PC-3 (cell line): ENCODE measurements at places on chromosomes 7 and 10. TPM values are rescaled to one million over a fixed set of nuclear protein-coding genes. Genes with fewer than 3 reads are reported as not detected.

GRCh38 chr7:152762056-152762455 is 2.5 kb downstream of the ACTR3B start:
- H3K4me1 ChIP-seq: peaks cover 14% of the 10 kb centered on the region
- peak; percentile 40 for DNase-seq
- peak overlapping the region; percentile 90 for H3K27ac ChIP-seq

- H3K27me3 ChIP-seq: no peaks in the 10 kb centered on the region
- H3K4me3 ChIP-seq: no peak overlapping the region
- no peaks in the 10 kb centered on the region for H3K4me1 ChIP-seq
- no peaks in the 10 kb centered on the region for H3K36me3 ChIP-seq
- no peak overlapping the region for H3K27ac ChIP-seq
- DNase-seq: peak; percentile 8
Measured at GRCh38 chr10:110739811-110740271, 95.7 kb downstream of the RBM20 start.

- H3K4me1 ChIP-seq: no peaks in the 10 kb centered on the region
- no peak for DNase-seq
- H3K27me3 ChIP-seq: no peaks in the 10 kb centered on the region
- no peak overlapping the region for H3K27ac ChIP-seq
- H3K4me3 ChIP-seq: no peak overlapping the region
Measured at GRCh38 chr10:83089335-83089734, 1050.0 kb upstream of the GHITM start.

Gene LRWD1
- 41.8 and 69.5 TPM in 2 replicates for total RNA-seq

DNA sequence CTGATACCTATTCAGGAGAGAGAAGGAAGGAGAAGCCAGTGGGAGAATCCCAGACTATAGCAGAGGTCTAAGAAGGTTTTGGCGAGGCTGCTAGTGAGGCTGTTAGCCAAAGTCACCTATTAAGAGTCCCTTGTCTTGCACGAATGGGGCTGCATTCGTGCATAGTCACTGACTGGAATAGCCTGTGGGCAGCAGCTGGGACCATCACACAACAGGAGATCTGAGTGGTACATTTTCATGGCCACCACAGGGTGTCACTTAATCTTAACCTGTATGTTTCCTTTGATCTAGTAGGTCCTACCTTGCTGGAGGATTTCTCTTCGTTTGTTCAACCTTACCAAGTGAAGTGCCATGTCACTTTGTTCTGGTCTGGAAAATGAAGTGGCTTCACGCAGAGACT is 319.9 kb downstream of the BMPER start:
- no peaks in the 10 kb centered on the region for H3K4me1 ChIP-seq
- DNase-seq: no peak
- no peaks in the 10 kb centered on the region for H3K27me3 ChIP-seq
- no peaks in the 10 kb centered on the region for H3K36me3 ChIP-seq

DNA sequence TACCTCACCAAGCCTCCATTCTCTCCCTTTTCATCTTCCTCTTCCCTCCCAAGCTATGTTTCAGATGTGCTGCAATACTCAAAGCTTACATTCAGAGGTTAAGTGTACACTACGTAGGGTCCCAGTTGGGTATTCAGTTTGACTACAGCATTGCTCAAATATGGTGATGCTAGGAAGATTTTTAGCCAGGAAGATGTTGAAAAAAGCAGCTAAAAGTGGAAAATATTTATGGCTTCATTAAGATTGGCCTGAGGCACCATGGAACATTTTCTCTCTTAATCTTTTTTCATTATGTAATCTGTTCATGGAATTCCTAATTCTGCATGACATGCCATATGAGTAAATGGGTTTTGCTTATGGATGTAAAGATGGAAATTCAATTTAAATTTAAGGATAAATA is 72.0 kb upstream of the ABCB5 start:
- H3K4me1 ChIP-seq: peaks cover 9% of the 10 kb centered on the region; the same call in 1 of the 2 replicates
- no peak overlapping the region for H3K27ac ChIP-seq
- no peaks in the 10 kb centered on the region for H3K27me3 ChIP-seq
- no peaks in the 10 kb centered on the region for H3K36me3 ChIP-seq

- H3K27ac ChIP-seq: no peak overlapping the region
- H3K4me1 ChIP-seq: no peaks in the 10 kb centered on the region
- H3K36me3 ChIP-seq: no peaks in the 10 kb centered on the region; the same call in 1 of the 2 replicates
- DNase-seq: no peak
Measured at GRCh38 chr7:47351233-47352154, 230.4 kb downstream of the TNS3 start.

DNA sequence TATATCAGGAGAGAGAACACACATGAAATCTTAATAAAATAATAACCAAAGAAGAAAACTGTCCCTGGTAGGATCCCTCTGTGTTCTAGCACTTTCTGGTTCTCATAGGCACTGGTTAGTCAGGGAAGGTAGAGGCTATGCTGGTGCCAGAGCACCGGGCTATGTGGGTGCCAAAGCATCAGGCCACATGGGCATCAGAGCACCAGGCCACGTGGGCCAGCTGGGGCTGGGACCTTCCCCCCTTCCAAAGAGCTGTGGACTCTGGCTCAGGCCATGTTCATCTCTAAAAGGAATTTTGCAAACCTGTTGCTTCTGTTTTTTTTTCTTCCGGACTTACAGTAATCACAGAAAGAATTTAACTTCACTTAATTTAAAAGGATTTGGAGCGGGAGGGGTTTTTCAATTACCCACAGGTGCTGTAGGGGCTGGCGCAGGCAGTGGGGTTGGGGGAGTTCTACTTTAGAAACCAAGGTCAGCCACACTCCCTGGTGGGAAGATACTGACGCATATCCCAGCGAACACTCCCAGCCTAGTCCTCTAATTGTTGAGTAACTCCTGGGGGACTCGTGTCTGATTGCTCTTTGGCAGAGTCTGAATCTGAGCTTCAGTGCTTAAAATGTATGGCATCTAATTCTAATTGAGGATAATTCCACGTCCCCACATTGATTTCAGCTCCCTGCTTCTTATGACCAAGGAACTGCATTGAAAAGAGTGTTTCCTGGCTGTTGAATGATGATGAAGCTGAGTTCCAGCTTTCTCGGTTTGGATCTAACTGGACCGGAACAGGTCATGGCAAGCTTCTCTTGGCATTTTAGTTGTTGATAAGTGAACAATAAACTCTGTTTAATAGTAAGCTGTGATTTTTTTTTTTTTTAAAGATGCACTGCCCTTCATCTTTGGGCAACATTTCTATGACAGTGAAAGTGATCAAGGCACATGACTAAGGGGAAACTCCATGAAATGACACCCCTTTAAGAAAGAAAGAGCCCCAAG is 110.7 kb upstream of the FZD8 start:
- no peak overlapping the region for H3K4me3 ChIP-seq
- H3K4me1 ChIP-seq: no peaks in the 10 kb centered on the region
- H3K36me3 ChIP-seq: no peaks in the 10 kb centered on the region
- no peaks in the 10 kb centered on the region for H3K27me3 ChIP-seq
- no peak for DNase-seq
- no peak overlapping the region for H3K27ac ChIP-seq

GRCh38 chr10:117320050-117320665 is 55.1 kb downstream of the PDZD8 start:
- 0 out of 2 replicates have a peak, but pooled peaks cover 4% of the 10 kb centered on the region for H3K4me1 ChIP-seq
- no peaks in the 10 kb centered on the region for H3K36me3 ChIP-seq
- H3K27ac ChIP-seq: no peak overlapping the region
- DNase-seq: peak; percentile 42

Gene STEAP4
- 1.2 and 1.7 TPM in 2 replicates for total RNA-seq

- no peak for DNase-seq
- no peak overlapping the region for H3K27ac ChIP-seq
- H3K27me3 ChIP-seq: no peaks in the 10 kb centered on the region
Measured at GRCh38 chr10:60652628-60653027, 125.7 kb upstream of the CDK1 start.

DNA sequence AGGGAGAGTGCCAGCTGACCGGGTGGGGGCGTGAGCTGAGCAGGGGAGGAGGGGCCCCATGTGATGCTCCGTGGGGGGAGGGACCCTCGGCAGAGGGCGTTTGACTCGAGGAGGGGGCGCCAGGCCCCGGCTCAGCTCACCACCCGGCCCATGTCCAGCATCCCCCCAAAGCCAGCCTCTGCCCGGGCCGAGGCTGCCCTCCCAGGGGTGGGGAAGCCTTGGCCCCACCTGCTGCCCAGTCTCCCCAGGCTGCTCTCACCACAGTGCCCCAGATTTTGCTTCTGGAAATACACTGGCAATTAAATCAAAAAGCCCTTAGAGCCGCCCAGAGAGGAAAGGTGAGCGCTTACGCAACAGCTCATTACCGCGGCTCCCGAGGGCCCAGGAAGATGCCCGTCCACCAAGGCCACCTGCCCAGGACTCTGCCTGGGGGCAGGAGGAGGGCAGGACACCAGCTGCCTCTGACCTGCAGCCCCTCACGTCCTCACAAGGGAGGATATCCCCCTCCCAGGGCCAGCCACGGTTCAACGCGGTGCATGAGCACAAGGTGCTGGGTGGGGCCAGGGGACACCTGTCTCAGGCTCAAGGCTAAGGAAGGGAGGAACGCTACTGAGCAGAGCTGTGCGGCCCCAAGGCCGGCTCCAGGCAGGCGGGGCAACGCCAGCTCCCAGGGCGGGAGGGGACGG is 70.0 kb upstream of the INPP5A start:
- H3K4me3 ChIP-seq: no peak overlapping the region
- H3K27ac ChIP-seq: no peak overlapping the region
- H3K36me3 ChIP-seq: no peaks in the 10 kb centered on the region

Gene HUS1
- total RNA-seq: 15.3 and 23.2 TPM in 2 replicates

- peak overlapping the region; percentile 80 for H3K27ac ChIP-seq
- no peaks in the 10 kb centered on the region for H3K27me3 ChIP-seq
- H3K4me1 ChIP-seq: peaks cover 80% of the 10 kb centered on the region
- peak; percentile 71 for DNase-seq
Measured at GRCh38 chr10:52452600-52453493, 138.8 kb downstream of the DKK1 start.

DNA sequence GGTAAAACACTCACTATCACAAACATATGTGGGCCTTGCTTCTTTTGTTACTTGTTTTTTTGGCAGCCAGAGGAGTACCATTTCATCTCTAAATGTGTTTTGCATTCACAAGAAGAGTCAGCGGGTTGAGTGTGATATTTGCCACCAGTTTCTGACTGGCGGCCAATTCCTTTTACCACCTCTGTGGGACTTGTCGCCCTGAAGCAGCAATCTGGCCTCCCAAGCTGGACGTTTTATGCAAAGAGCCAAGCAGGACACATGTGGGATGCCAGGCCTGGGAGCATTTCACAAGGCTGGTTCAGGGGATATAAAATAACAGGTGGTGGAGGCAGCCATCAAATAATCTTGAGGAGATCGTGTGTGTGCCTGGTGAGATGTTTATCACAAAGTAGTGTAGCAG is 61.8 kb upstream of the TRIL start:
- no peak overlapping the region for H3K27ac ChIP-seq
- H3K4me1 ChIP-seq: no peaks in the 10 kb centered on the region
- no peaks in the 10 kb centered on the region for H3K27me3 ChIP-seq
- H3K36me3 ChIP-seq: no peaks in the 10 kb centered on the region; the same call in 1 of the 2 replicates
- no peak overlapping the region for H3K4me3 ChIP-seq

- H3K4me1 ChIP-seq: peaks cover 4% of the 10 kb centered on the region
- no peak overlapping the region for H3K27ac ChIP-seq
- no peak for DNase-seq
- no peaks in the 10 kb centered on the region for H3K36me3 ChIP-seq
- no peaks in the 10 kb centered on the region for H3K27me3 ChIP-seq
Measured at GRCh38 chr10:132641401-132641800, 103.8 kb downstream of the INPP5A start.

Gene PDE6C
- not detected in 2 replicates for total RNA-seq

DNA sequence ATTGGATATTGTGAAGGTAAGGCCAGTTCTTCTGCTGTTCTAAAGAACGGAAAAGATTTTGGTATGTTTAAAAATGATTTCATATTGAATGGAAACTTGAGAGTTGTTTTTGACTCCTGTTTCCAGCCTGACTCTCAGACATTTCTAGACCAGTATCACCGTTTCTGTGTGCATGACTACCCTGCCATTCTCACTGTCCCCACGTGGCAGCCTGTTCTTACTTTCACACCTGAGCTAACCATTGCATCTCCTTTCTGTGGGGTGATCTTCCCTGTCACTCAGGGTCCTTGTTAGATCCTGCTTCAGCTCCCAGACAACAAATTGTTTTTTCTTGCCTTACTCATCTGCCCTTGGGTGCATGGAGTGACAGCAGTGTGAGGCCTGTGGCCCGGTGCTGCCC is 38.9 kb downstream of the GLRX3 start:
- H3K4me3 ChIP-seq: no peak overlapping the region
- no peak for DNase-seq
- no peaks in the 10 kb centered on the region for H3K4me1 ChIP-seq
- H3K27ac ChIP-seq: no peak overlapping the region
- peaks cover 17% of the 10 kb centered on the region for H3K36me3 ChIP-seq
- H3K27me3 ChIP-seq: no peaks in the 10 kb centered on the region

DNA sequence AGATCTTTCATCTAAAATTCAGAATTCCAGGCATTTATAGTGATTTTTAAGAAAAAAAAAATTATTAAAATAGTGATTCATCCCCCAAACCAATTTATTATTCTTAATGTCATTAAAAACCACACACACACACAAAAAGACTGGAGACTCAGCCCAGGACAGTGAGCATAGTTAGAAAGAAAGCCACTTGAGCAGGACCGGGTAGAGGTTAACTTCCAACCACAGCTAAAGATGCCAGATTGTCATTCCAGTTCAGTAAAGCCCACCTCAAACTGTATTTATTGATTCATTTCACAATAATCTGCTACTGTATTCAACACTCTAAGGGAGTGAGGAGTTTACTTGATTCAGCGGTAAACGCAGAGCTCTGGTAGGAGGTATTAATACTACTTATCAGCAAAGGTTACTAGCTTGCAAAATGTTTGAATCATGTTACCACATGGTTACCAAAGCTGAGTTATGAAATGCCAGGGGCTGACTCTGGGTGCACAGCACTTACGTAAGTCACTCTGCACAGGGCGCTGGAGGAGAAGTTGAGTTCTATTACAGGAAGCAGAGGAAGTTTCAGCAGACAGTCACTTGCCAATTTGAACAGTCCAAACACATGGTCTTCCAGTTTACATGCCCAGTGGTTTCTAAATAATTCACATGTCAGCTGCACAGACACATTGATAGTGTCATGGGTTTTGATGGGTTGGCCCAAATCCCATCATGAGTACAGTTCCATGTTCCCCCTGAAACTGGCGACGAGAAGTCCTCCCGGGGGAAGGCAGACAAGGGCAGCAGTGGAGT is 64.6 kb downstream of the KLF6 start:
- H3K4me1 ChIP-seq: peaks cover 6% of the 10 kb centered on the region; the same call in 1 of the 2 replicates
- H3K36me3 ChIP-seq: no peaks in the 10 kb centered on the region
- no peak overlapping the region for H3K27ac ChIP-seq
- DNase-seq: no peak
- no peak overlapping the region for H3K4me3 ChIP-seq

GRCh38 chr7:98283127-98283886 is 1.8 kb downstream of the BRI3 start:
- DNase-seq: peak; percentile 55
- H3K27ac ChIP-seq: peak overlapping the region; percentile 84
- no peaks in the 10 kb centered on the region for H3K27me3 ChIP-seq
- no peaks in the 10 kb centered on the region; the same call in 1 of the 2 replicates for H3K36me3 ChIP-seq

DNA sequence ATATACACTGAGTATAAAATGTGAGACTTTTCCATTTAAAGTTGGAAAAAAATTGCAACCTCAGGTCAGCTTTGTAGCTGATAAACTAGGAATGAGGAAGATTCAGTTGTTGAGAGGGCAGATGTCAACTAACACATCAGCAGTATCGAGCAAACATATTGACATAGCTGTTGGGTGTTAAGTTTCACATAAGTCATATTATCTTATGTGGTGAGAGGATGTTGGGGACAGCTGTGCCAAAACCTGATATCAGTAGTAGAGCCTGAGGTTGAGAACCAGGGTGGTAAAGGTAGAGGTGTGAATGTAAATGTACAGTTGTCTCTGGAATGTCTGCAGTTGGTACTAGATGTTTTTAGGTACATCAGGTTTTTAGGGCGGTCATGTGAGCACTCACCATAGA is 5.0 kb downstream of the ZRANB1 start:
- DNase-seq: no peak
- no peak overlapping the region for H3K27ac ChIP-seq
- no peak overlapping the region for H3K4me3 ChIP-seq
- H3K36me3 ChIP-seq: no peaks in the 10 kb centered on the region
